ENCODE measurements at places on chromosomes 3 and 15.
A peak's percentile ranks its signal among the peaks of the same experiment; 100 is the strongest.

- peak; percentile 77 for DNase-seq
Measured at GRCh38 chr15:52331490-52332240, 36.1 kb upstream of the MYO5C start.

DNA sequence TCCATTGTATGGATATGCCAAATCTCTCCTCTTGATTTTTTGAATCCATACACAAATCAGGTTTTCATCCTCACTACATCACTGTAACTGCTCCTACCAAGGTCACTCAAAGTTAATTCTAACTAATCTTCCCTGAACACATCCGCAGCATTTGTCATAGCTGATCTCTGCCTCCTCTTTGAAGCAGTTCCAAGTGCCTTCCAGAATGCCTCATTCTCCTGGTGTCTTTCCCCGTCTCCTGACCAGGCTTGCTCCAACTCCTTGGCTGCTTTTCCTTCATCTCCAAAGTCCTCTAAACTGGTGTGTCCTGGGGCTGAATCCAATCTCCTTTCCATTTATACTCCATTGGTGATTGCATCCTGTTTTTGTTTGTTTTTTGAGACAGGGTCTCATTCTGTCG is 26.8 kb downstream of the KLHDC8B start:
- DNase-seq = no peak

DNA sequence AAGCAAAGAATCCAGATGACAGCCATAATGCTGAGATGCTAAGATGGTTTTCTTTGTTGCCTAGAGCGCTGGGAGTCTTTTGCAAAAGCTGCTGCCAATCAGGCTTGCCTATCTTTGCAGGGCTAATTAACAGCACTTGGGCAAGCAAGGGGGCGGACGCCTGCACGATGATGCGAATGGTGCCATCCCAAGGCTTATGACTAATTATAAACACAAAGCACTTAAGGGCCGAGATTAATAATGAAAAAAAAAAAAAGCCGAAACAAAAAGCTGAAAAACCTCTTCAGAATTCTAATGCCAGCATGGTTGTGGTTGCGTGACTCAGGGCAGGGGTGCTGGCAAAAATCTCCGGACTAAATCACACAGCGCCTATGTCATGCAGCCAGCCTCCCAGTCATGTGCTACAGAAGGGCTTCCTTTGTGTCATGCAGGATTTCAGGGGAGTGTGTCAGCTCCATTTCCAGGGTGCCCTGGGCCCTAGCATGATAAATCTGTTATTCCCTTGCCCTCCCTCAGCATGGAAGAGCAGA is 185.0 kb upstream of the ANKRD28 start:
- DNase-seq = no peak

DNA sequence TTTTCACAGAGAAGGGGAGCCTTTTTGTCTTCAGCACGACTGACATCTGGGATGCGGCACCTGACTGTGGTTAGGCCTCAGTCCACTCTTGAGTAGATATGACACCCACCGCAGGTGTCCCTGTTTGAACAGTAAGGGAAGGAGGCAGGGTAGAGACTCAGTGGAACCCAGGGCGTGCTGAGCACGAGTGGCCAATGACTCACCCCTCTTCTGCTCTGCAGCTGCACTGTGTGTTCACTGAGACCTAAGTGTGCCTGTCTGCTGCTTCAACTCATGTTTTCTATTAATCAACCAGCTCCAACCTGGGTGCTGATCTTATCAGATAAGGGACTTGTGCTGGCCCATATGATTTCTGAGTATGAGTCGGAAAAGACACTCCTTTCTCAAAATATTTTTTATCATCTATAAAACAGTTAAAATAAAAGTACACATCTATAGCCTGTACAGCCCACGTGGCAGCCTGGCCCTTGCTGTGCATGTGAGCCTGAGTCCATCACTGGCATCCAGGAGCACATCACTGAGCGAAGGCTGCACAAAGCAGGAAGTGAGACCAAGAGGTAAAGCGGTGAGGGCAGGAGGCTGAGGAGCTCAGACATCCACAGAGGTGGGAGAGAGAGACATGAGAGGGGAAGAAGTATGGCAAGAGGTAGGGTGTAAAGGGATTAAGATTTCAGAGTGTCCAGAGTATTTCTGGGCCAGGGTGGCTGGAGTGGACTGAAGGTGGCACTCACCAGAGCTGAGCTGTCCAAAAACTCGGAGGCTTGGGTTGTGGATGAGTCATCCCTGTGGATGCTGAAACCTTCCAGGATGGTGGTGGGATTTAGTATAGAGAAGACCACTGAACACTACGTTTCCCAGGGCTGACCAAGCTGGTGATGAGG is 49.2 kb downstream of the SLC41A3 start:
- no peak for DNase-seq

- DNase-seq = no peak
Measured at GRCh38 chr3:105584003-105584790, 217.5 kb downstream of the ALCAM start.

GRCh38 chr15:70753101-70753829 is 10.1 kb downstream of the UACA start:
- DNase-seq = no peak
